Anterior cingulate cortex (tissue), 58 donors: ENCODE measurements at places on chromosomes 7 and 10.

GRCh38 chr10:14742815-14743214, 31.9 kb downstream of the FAM107B start:
- no peak for DNase-seq

GRCh38 chr10:96290368-96291133, 13.7 kb upstream of the DNTT start:
- no peak for DNase-seq

GRCh38 chr10:80168679-80169380, 36.3 kb downstream of the PLAC9 start:
- no peak for DNase-seq

DNA sequence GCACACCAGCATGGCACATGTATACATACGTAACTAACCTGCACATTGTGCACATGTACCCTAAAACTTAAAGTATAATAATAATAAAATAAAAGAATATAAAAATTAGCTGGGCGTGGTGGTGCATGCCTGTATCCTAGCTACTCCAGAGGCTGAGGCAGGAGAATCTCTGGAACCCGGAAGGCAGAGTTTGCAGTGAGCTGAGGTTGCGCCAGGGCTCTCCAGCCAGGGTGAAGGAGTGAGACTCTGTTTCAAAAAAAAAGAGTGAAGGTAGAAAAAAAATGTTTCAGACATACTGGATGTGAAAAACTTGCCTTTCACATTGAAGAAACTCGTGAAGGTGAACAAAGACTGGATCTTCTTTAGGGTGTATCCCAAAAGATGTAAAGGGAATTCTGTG, 26.7 kb downstream of the TSPAN14 start:
- no peak for DNase-seq

DNA sequence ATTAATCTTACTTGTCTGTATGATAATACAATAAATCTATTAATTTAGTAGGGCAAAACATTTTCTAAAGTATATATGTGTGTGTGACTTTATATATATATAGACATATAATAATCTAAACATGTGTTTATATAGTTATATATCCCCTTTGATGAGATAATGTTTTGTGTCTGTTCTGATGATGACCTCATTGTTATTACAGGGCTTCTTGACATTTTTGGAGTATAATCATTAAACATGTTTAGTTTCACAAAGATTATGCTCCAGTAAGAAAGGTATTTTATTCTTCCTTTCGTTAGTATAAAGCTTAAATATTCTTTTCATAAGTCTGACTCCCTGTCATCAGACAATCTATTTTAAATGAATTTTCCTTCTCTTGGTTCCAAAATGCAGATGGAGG, 62.3 kb upstream of the CABCOCO1 start:
- no peak for DNase-seq

GRCh38 chr10:78755877-78756455, 312.8 kb upstream of the ZMIZ1 start:
- DNase-seq, result no peak

GRCh38 chr7:67512481-67512880, 515.8 kb downstream of the TYW1 start:
- DNase-seq, result no peak

GRCh38 chr7:83599131-83599530, 49.8 kb downstream of the SEMA3E start:
- DNase-seq, result no peak

DNA sequence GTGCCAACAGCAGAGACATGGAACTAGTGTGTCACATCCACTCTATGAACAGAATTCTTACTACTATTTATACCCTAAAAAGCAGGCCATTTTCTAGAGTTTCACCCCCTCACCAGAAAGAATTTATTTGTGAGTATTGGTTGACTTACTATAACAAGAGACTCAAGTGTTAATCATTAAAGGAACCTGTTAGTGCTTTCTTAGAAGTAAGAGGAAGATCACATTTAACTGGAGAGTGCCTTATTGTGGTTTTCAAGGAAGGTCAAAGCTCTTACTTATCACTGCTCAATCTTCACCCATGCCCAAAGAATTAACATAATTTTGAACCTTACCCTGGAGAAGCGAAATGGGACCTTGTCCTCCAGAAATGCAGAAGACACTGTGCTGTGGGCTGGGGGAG, 169.3 kb upstream of the PRSS1 start:
- no peak for DNase-seq

DNA sequence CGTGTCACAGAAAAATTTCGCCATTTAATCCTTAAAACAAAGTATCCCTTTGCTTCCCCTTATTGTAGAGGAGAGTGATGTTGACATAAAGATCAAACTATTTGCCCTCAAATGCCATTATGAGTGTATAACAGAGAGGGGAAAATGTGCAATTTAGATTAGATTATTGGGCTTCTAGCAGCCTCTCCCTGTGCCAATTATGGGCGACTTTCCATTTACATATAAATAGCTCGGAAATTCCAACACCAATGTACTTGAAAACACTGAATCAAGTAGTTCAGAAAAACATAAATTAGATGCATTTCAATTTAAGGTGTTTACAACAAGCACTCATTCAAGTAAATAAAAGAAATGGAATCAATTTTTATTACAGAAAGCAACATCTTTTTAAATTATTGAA, 64.6 kb upstream of the LRRN3 start:
- no peak for DNase-seq

DNA sequence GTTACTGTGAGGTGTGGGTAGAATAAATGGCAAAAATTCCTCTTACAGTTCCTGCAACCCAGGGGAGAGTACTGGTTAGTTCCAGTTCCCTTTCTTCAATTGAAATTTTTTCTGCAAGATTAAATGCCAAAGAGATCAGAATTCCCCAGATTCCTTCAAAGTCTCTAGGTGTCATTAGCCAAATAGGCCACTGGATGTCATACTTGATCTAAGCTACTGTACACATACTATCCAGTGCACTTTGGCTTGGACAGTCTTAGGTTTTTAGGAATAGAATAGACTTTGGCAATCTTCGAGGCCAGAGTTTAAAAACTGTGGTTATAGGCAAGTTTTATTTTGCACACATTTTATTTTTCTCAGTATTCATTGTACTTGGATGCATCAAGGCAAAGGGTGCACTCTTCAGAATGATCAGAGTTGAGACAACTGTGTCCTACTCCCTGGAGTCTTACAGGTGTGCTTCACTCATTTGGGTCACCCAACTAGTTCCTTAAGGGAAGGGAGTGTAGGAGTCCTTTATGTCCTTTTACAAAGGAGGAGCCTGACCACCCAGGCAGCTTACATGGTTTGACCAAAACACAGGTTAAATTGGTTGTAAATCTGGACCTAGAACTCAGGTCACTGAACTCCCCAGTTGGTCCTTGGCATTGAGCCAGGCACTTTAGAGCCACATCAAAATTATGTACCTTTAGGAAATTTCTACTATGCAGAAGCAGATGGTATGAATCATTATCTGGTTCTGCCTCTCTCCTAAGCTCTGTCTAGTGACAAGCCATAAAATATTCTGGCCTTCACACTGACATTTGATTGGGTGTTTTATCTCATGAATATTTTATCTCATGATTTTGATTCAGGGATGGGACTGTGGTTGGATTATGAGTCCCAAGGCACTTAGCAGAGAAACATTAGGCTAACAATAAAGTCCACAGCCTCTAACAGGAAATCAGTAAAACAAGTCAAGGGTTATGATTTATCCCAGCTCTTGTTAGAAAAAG, 49.5 kb downstream of the ASAH2B start:
- no peak for DNase-seq

- no peak for DNase-seq
These were observed 84.6 kb upstream of the PDGFA start for GRCh38 chr7:604001-604883.

GRCh38 chr7:71733107-71733870, 601.3 kb downstream of the GALNT17 start:
- DNase-seq, result peak; percentile 41

DNA sequence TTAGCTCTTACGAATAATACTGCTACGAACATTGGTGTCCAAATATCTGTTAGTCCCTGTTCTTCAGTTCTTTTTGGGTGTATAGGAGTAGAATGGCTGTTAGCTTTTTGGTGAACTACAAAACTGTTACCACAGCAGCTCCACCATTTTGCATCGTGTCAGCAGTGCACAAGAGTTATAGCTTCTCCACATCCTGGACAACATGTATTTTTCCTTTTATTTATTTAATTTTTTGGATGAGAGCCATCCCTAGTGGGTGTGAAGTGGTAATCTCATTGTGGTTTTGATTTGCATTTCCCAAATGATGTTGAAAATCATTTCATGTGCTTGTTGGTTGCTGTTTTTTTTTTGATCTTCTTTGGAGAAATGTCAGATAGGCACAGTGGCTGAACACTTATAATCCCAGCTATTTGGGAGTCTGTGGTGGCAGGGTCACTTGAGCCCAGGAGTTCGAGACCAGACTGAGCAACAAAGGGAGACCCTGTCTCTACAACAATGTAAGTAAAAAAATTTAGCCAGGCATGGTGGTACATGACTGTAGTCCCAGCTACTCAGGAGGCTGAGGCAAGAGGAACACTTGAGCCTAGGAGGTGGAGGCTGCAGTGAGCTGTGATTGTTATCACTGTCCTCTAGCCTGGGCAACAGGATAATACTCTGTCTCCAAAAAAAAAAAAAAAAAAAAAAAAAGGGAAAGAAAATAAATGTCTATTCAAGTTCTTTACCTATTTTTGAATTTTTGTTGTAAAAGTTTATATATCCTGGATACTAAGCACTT, 31.7 kb downstream of the TRIM24 start:
- no peak for DNase-seq

GRCh38 chr10:124449170-124450011, 444 bp downstream of the NKX1-2 start:
- DNase-seq, result no peak

DNA sequence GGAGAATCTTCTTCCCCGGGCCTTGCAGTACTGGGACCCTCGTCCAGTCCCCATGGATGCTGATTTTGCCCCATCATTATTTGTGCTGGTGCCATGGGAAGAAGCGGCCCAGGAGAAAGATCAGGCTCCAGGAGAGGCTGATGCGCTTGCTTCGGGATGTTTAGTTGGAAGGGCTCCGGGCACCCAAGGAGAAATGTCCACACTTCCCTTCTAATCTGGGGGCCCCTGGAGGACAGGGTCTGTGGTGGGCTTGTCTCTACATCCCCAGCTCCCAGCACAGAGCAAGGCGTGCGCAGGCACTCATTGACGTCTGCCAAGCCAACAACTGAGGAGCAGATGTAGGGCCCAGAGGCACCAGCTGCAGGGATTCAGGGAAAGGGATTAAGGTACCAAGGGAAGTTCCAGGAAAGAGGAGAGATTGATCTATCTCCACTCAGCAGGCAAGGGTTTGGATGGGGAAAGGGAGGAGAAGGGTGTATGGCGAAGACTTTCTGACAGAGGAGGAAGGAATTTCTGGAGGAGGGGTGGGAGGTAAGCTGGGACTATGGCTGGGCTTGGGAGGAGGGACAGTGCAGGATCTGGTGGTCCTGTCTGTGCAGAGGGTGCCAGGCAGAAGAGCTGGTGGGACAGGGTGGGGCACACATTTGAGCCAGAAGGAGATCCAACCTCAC, 38.7 kb upstream of the LEP start:
- no peak for DNase-seq

DNA sequence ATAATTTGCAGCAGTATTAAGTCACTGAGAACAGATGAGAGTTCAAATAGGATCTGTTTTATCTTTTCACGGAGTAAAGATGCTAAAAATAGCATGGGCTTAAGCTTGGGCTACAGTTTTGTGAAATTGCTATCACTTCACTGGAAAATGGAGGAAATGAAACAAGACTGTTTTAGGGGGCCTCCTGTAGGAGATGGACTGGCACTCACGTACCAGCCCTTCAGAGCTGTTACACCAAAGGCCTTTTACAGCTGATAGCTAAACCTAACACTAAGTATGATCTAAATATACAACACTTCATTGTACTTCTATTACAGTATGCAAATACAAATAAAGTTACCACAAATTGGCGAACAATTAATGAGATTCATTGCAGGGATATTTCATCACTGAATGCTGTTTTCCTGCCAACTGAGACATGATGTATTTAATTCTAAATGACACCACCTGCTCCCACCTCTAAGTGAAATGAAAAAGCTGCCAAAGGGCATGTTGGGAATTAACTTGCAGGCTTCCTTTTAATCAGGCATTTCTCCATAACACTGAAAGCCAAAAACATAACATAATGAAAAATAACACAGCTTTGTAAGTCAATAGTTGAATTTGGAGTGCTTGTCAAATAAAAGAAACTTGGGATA, 304.5 kb upstream of the LRRN3 start:
- no peak for DNase-seq

- no peak for DNase-seq
These were observed 58.2 kb downstream of the SORBS1 start for GRCh38 chr10:95503001-95503400.

DNA sequence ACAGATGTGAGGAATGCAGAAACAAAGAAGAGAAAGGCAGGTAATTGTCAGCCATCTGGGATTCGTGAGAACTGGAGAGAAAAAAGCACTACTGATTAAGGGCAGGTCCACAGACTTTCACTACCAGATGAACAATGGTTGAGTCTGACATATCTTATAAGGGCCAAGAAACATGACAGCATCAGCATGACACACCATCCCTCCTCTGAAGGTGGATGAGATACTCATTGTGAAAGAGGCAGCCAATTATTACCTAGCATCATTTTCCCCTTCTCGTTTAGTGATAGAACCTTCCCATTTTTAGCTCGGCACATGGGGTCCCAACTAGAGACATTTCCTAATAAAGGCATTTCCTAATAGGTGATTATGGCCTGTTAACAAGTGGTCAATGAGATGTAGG, 19.2 kb upstream of the MET start:
- no peak for DNase-seq

DNA sequence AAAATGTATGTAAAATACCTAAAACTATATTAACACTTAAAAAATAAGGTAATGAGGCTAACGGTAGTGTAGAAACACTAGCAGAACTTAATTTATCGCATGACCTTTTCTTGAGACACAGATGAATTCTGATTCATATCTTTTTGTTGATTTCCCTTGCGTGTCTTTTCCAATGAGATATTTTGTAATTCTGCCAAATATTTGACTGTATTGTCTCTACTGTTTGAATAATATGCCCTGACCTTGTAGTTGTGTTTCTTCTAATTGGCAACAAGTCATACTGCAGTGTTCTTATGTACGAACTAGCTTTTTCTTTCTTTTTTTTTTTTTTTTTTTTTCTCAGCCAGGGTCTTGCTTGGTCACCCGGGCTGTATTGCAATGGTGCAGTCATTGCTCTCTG, 9.2 kb upstream of the ABCB1 start:
- DNase-seq, result no peak

GRCh38 chr7:12990440-12990839, 303.0 kb downstream of the ARL4A start:
- no peak for DNase-seq

DNA sequence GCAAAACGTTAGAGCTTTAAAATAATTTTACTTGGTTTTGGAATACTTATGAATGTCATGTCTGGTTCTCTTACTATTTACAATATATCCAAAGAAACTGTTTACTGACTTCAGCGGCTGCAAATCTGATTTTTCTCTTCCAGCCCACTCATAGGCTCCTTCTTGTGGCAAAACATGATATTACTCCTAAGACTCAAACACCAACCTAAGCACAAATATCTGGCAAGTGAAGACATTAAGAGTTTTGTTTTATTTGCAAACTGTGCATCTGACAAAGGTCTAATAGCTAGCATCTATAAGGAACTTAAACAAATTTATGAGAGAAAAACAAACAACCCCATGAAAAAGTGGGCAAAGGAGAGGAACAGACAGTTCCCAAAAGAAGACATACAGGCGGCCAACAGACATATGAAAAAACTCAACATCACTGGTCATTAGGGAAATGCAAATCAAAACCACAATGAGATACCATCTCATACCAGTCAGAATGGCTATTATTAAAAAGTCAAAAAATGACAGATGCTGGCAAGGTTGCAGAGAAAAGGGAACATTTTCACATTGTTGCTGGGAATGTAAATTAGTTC, 20.3 kb upstream of the GJC3 start:
- DNase-seq, result no peak

GRCh38 chr10:131829156-131829930, 71.5 kb upstream of the PPP2R2D start:
- no peak for DNase-seq
